NCI-H1105 (cell line): ENCODE measurements at places on chromosomes 5 and 9.

DNA sequence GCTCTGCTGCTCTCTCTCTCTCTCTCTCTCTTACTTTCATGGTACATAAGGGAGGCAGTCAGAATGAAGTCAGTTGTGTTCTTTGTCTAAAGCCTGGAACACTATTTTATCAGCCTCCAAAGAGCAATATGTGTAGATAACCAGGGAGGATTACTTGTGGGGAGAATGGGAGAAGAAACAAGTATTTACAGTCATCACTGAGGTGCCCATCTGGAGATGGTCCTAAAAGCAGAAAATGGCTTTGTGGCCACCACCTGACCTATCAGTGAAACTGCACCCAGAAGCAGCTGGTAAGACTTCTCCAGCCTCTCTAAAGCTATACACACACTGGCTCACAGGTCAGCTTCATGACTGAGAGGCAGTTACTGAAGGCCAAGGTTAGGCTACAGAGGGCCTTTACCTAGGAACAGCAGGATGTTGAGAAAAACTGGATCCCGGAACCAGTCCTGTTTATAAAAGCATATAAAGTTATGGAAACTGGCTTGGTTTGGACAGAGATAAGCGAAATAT lies 75.1 kb downstream of the MRPS27 start:
- no peak for DNase-seq

DNA sequence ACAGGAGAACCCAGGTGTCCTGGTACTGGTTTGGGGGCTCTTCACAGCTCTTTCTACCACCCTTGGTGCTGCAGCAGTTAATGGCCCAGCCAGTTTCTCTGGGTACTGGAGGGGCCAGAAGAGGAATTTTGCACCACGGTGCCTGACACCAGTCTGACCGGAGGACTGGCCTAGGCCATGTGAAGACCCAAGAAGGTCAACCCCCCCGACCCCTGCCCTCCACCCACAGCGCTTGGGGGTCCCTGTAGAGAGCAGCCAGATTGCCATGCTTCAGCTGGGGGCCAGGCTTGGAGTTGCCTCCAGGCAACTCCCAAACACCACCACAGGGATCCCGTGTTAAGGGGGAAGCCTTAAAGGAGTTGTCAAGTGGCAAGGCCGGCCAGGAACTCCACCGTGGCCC lies 6.2 kb downstream of the ARSI start:
- DNase-seq: no peak

DNA sequence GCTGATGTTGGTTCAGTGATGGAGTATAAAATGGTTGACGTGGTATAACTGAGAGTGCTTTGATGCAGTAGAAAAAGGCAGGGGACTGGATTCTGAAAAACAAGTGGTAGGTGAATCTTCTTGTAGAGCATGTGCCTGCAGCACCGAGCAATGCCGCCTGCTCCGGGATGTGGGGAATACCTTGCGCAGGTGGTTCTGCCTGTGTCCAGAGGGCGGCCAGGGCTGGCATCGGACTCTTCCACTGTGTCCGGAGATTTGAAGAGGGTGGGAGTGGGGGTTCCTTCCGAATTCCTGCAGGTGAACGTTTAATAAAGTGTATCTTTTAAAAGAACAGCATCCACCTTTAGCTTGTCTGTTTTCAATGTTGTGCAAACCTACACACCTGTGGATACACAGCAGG lies 238.0 kb downstream of the FANCC start:
- DNase-seq: no peak

- DNase-seq: no peak
These were observed 124.2 kb upstream of the ATP10B start for GRCh38 chr5:160976181-160976580.

GRCh38 chr9:137045294-137046087 lies 486 bp downstream of the NPDC1 start:
- DNase-seq: no peak

DNA sequence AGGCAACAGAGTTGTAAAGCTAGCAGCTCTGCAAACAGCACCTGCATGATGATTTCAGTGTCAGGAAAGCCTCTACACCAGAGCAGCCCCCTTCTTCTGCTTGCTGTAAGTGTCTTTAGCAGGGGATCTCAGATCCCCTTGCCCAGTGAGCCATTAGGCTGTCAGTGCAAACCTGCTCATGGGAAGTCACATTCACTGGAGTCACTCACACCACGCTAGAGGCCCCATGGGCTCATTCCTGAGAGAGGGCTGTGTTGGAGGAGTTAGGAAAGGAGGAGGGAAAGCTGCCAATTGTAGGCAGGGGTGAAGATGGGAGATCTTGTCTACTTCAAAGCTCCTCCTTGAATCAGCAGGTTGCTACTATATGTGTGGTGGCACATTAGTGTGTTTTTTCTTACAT lies 275.2 kb downstream of the SMARCA2 start:
- no peak for DNase-seq

GRCh38 chr9:134366223-134367031 lies 40.2 kb downstream of the RXRA start:
- peak; percentile 75 for DNase-seq

GRCh38 chr5:94422812-94423211 lies 195.6 kb downstream of the KIAA0825 start:
- DNase-seq: no peak

GRCh38 chr5:93078082-93079038 lies 502.7 kb downstream of the NR2F1-AS1 start:
- DNase-seq: no peak

DNA sequence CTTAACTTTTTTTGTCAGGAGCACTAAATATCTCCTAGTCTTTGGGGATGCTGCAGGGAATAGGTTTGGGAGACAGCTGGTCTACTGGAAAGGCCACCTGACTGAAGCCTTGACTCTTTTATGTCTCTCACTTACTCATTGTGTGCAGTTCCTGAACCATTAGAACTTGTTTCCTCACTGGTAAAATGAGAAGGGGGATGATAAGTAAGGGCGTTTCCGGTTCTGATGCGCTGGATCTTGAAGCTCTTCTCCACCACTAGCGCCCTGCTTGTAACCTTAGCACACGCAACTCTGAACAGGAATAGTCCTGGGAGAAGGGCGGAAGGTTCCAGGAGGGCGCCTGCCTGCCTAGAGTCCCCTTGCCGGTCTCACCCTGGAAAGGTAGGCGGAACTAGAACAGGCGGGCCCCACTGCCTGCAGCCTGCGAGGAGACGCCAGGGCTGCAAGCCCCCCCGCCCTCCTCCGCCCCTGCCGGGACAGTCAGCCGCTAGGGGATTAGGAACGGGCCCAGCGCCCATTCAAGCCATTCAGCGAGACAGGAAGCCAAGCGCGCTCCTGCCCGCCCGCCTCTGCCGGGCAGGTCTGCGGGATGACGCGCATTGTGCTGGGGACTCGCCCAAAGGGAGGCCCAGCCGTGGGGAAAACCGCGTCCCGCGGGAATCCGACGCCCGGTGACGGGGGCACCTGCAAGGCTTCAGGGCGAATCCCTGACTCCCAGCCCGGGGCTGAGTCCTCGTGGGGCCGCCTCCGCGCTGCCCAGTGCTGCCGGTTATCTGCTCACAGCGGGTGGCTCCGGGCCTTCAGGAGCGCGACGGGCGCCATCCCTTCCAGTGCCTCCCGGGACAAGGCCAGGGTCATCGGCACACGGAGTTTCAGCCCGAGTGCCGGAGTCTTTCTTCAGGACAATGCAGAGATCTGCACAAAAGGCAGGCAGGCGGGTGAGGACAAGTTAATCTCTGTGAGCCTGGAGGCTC lies 44.0 kb upstream of the XPA start:
- no peak for DNase-seq

GRCh38 chr5:147743678-147744374 lies 38.7 kb downstream of the JAKMIP2 start:
- peak; percentile 81 for DNase-seq

- DNase-seq: peak; percentile 28
These were observed 1.1 kb upstream of the PLEKHG4B start for GRCh38 chr5:90590-91547.

- peak; percentile 47 for DNase-seq
These were observed 79.7 kb upstream of the ASTN2 start for GRCh38 chr9:117494401-117495090.

- peak; percentile 48 for DNase-seq
These were observed 2.9 kb downstream of the OR2S2 start for GRCh38 chr9:35954942-35955546.

- DNase-seq: no peak
These were observed 34.1 kb downstream of the ELOVL7 start for GRCh38 chr5:60809891-60810425.

DNA sequence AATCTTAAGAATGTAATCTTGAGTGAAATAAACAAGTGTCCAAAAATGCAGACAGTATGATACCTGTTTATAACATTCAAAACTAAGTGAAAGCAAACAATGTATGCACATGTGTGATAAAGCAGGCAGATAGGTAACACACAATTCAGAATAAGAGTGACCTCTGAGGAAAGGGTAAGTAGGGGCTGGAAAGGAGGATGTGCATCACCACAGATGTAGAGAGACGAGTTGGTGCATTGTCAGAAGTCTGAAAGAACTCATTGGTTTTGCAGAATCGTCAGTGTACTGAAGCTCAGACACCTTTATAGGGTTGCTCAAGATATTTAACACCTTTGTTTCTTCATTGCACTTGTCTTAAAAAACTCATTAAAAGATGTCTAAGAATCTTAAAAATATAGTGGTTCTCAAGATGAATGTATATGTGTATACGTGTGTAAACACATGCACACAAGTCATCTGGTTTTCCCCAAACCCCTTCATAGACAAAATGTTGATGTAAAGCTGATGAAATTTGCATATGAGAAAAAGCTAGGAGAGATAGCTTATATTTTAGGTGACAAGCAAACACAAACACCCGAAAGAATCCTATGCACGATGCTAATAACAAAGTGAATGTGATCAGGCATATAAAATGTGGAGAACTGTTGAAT lies 197.6 kb upstream of the MEF2C start:
- DNase-seq: no peak

DNA sequence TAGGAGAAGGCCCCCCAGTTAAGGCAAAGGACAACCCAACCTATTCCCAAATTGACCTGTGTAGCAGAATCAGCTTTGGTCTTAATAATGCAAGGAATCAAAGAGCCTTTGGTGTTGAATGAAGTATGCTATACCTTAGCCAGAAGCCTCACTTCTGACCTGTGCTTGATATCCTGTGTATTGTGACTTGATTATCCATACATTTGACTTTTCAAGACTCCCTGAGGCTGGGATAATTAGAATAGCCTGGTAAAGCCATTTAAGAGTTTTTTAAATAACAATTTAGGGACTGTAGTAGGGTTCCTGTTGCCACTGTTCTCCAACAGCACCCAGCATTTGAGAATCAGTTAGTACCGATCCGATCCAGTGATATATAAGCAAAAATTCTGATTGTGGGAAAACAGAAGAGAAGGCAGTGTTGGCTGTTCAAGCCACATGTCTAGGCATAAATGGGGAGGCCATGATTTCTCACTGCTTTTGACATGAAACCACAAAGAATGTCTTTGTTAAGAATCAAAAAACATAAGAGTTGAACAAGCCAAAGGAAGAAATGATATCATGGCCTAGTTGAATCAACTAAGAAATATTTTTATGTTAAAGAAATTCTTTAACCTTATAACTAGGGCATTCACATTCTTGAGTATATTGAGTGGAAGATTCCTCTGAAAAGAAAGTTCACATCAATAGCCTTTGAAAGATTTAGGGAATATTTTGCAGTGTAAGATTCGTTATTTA lies 98.9 kb downstream of the F2RL2 start:
- DNase-seq: no peak

GRCh38 chr9:35481347-35481975 lies 8.4 kb upstream of the RUSC2 start:
- DNase-seq: peak; percentile 4

DNA sequence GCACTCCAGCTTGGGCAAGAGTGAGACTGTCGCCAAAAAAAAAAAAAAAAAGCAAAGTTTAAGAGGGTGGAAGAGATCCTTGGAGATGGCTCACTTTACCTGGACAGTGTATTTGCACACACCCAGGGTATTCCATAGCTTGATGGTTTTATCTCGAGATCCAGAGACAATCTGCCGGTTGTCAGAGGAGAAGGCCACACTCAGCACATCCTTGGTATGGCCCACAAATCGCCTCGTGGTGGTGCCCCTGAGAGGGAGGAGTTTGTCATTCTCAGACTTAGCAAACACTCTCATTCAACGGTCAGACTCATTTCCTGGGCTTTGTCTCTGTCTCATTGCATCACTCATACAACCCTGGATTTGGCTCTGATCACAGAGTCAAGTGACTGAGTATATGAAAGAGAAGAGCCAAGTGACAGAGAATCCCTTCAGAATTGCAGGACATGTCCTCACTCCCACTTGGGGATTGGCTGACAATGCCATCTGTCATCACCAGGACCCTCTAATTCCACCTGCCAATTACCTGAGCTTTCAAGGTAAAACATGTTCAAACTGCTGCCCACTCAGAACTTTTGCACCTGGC lies 2.2 kb downstream of the RACK1 start:
- no peak for DNase-seq

GRCh38 chr9:138097501-138097991 lies 220.0 kb downstream of the CACNA1B start:
- DNase-seq: no peak
